ENCODE measurements at places on chromosomes 3 and 15.

GRCh38 chr3:29426302-29427226 lies 145.7 kb downstream of the RBMS3 start:
- no peak for DNase-seq

GRCh38 chr15:66454143-66454542 lies 43.4 kb downstream of the SNAPC5 start:
- peak; percentile 23 for DNase-seq

DNA sequence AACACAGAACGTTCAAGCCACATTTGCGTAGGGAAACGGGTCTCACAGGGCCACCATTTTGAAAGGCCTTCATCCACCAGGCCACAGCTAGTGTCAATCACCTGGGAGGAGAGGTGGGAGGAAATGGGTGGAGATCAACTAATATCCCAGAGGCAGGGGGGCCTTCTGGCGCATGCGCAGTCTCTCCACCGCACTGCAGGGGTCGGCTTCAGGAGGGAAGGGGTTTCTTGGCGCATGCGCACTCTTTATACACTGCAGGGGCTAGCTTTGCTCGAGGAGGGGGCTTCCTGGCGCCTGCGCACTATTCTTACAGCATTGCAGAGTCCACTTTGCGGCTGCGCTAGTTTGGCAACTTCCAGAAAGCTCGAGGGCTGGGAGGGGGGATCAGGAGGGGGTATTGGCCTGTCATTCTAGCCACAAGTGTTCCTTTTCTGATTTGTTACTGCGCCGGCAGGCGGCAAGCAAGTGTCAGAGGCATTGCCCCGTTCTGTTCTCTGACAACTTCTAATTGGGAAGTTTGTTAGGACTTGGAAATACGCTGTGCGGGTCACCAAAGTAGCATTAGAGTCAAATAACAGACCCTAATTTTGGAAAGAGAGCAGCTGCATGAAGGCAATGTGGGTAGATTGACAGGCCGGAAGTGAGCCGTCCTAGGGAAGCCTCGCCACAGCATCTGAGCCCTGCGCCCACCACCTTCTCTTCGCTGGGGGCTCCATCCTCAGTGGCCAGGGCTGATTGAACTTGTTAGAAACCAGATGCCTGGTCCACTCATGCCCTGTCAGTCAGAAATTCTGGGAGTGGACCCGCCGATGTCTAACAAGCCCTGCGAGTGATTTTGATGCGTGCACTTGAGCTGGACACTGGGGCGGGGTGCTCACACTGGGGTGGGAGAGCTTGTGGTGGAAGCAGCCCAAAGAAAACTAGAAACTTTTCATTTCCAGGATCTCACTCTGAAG lies 173.5 kb upstream of the NDN start:
- no peak for DNase-seq

- DNase-seq: no peak
Observed at GRCh38 chr3:137789236-137789635, 25.1 kb downstream of the SOX14 start.

DNA sequence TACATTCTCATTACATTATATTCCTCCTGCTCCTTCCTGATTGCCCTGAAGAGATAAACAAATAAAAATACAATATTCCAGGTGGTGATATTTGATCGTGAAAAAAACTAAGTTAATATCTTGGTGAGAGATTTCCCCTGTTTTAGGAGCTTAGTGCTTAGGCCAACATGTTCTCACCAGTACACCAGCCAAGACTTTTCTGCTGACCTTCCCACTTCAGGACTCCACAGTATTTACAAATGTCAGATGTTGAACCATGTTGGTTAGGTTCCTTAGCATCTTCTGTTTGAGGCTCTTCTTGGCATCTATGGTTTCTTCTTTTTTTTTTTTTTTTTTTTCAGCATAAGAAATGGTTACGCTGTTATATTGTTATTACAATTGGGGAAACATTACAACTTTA lies 247.0 kb downstream of the IL5RA start:
- DNase-seq: no peak

GRCh38 chr3:184716622-184717398 lies 4.9 kb upstream of the MAGEF1 start:
- DNase-seq: peak; percentile 59

DNA sequence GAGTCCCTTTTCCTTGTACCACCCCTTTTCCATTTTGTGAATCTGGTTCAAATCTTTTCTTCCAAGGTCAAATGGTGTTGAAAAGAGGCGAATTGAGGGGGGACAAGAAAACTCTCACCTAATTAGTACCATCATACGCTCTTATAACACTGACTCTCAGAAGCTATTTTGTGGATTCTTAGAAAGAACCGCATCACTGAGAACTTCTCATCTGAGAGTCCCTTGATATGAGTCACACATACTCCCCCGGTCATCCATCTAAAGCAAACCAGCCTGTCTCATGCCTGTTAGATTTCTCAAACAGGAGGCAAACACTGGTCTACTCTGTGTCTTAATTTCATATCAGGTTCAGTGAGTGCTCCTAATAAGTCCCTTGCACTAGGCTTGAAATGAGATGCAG lies 76.5 kb upstream of the SPRED1 start:
- peak; percentile 66 for DNase-seq

DNA sequence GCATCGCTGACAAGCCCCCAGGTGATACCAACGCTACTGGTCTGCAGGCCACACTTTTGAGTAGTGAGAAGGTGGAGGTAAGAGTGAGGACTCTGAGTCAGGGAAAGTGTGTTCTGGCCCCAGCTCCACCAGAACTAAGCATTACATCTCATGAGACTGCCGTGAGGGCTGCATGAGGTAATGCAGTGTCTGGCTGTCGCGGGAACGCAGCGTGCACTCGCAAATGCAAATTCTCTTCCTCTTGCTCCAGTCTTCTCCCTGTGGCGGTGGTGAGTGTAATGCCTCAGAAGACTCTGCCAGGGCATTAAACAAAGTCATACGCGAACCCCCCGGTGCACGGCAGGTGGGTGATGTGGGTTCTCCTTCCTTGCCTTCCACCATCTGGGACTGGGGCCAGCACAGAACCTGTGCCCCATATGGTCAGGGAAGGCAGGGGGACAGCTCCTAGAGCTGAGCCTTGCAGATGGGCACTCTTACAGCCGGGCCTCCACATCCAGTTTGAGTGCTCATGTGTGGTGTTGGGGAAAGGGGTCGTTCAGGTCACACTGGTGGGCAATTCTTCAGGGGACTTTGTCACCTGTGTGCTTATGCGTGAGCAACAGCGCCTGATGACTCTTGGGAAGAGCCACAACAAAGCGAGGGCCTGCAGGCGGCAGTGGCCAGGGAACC lies 175.8 kb downstream of the XXYLT1 start:
- DNase-seq: no peak

DNA sequence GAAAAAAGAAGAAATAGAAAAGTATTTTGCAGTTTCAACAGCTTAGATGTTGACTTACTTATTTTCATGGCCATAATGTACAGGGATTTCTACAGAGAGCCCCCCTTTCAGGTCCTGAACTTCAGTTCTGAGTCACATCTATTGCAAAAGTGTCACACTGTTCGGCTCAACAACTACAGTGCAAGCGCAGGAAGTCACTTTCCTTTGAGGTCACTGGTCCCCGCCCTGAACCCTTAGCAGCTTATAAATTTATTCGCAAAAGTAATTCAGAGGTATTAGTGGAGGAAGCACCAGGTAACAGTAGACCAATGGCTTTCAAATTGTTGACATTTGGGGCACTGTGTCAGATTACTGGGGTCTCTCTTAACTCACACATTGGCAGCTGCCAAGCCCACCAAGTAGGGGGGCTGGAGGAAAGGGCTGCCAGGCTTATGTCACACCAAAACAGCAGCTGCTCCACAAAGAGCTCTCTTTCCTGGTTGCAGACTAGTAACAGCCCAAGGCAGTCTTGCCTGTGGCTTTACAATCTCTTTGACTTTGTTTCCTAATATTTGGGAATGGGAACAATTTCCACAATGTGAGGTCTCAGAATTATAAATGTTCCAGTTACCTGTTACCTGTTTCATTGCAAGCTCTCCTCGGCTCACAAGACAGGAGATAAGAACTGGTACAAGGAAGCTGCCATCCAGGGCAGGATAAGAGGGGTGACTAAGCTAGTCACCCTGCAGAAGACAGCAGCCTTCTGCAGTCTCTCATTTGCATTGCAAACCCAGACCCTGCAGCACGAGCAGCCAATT lies 130.2 kb upstream of the STRIT1 start:
- no peak for DNase-seq

DNA sequence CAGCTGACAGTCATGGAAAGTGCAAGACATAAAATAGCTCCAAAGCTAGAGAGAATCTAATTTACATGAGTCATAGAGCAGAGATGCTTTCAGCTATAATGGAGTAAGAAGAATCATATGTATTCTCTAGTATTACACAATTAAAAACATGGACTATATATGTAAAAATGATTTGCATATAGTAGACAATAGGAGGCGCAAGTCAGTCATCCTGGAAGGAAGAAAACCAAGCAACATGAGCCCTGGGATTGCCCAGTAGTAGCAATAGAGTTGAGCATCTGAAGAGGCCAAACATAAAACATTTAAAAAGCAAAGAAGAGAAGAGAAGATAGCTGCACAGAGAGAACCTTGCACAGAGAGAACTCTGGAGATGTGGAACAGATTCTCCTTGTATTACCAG lies 455.0 kb downstream of the EPHA3 start:
- DNase-seq: no peak

DNA sequence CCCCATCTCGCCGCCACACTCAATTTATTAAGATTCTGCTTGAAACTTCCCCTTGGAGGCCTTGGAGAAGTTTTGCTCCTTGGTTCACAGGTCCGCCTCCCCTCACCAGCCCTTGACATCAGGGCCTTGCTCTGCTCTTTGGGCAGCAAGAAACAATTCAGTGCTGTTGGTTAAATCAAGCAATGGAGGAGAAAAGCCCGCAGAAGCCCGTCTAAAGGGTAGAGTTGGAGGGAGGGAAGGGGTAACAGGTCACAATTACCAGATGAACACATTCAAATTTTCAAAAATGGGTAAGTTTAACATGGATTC lies 429 bp downstream of the PARP9 start:
- peak; percentile 37 for DNase-seq

All from EH (cell line).